Camera-type eye (tissue), 1 donor: ENCODE measurements at places on chromosomes 11 and 22. TPM values are rescaled to one million over a fixed set of nuclear protein-coding genes. Genes with fewer than 3 reads are reported as not detected.

The CD3D gene
- not detected for total RNA-seq

The APOBEC3H gene
- total RNA-seq: not detected

The ALDH3B1 gene
- total RNA-seq: 5.8 TPM

The MIAT gene
- 180 TPM for total RNA-seq

The DRAP1 gene
- 54.6 TPM for total RNA-seq

The MRGPRX4 gene
- not detected for total RNA-seq

The CBX6 gene
- total RNA-seq: 43.9 TPM

The PRG3 gene
- not detected for total RNA-seq
